ENCODE measurements at places on chromosomes 3 and 15. TPM values are rescaled to one million over a fixed set of nuclear protein-coding genes. Genes with fewer than 3 reads are reported as not detected.

Gene FILIP1L
- 0.42 TPM for total RNA-seq

Gene TICRR
- total RNA-seq = 0.10 TPM

Gene PLSCR4
- total RNA-seq = 0.10 TPM

Gene PP2D1
- not detected for total RNA-seq

Gene CLDN16
- 0.10 TPM for total RNA-seq

Gene SCG3
- not detected for total RNA-seq

Gene GOLGA8S
- total RNA-seq = 0.10 TPM

Gene KPNA4
- total RNA-seq = 32.8 TPM

Gene EPHB3
- 1.6 TPM for total RNA-seq

Gene CAMKV
- not detected for total RNA-seq

Gene BDH1
- total RNA-seq = 8.9 TPM

Gene RTF1
- total RNA-seq = 40.5 TPM

Gene PLA2G4B
- 4.2 TPM for total RNA-seq

Gene CATSPER2
- total RNA-seq = 2.5 TPM

Gene NOP10
- 112 TPM for total RNA-seq

Gene GOLGA8R
- total RNA-seq = 2.2 TPM

Gene TF
- not detected for total RNA-seq

Gene RBMS3
- total RNA-seq = 2.1 TPM

Gene MRAS
- 5.8 TPM for total RNA-seq

Gene PCSK6
- total RNA-seq = 6.6 TPM

Gene FOXB1
- total RNA-seq = 0.10 TPM

Gene CKMT1B
- total RNA-seq = not detected

Gene PAQR5
- total RNA-seq = under 0.01 TPM

Gene ZNF662
- total RNA-seq = 1.2 TPM

Gene MKRN3
- 1.6 TPM for total RNA-seq

Gene AP3B2
- total RNA-seq = 0.10 TPM

Gene HYAL1
- not detected for total RNA-seq

Gene SH2D7
- total RNA-seq = not detected

Gene STIMATE
- total RNA-seq = 27.3 TPM
